Uterine smooth muscle cell (primary cell): ENCODE measurements at places on chromosomes 3 and 15. TPM values are rescaled to one million over a fixed set of nuclear protein-coding genes. Genes with fewer than 3 reads are reported as not detected.

GOLGA8B gene
- total RNA-seq = 18.5 and 26.7 TPM in 2 replicates

ZNF80 gene
- not detected in 2 replicates for total RNA-seq

AGTR1 gene
- total RNA-seq = 0.37 and 0.55 TPM in 2 replicates

TP53BP1 gene
- total RNA-seq = 135 and 148 TPM in 2 replicates

PODXL2 gene
- 1.8 and 2.0 TPM in 2 replicates for total RNA-seq

SLC7A14 gene
- total RNA-seq = 0.44 and 0.75 TPM in 2 replicates

BNC1 gene
- 10.0 and 11.3 TPM in 2 replicates for total RNA-seq

CRABP1 gene
- not detected in 2 replicates for total RNA-seq

PLSCR5 gene
- total RNA-seq = not detected in 2 replicates

PLOD2 gene
- total RNA-seq = 149 and 317 TPM in 2 replicates

SHC4 gene
- total RNA-seq = 1.5 and 1.7 TPM in 2 replicates

ALDH1A2 gene
- total RNA-seq = 10.9 and 14.5 TPM in 2 replicates

NRG4 gene
- total RNA-seq = not detected in 2 replicates

CFAP20DC gene
- 2.9 and 7.1 TPM in 2 replicates for total RNA-seq

C3orf22 gene
- total RNA-seq = not detected in 2 replicates

SLC22A14 gene
- under 0.01 TPM in 1 of 2 replicates, not detected in the other for total RNA-seq

NME9 gene
- 0.22 TPM in 1 of 2 replicates, not detected in the other for total RNA-seq

CX3CR1 gene
- under 0.01 TPM in 1 of 2 replicates, not detected in the other for total RNA-seq

HRG gene
- not detected in 2 replicates for total RNA-seq
